Activated T-helper 1 cell treated with anti-CD3 and anti-CD28 coated beads, Interleukin-2, amount 50 U/mL, for 16 hours (primary cell): ENCODE measurements at places on chromosomes 3 and 15.

DNA sequence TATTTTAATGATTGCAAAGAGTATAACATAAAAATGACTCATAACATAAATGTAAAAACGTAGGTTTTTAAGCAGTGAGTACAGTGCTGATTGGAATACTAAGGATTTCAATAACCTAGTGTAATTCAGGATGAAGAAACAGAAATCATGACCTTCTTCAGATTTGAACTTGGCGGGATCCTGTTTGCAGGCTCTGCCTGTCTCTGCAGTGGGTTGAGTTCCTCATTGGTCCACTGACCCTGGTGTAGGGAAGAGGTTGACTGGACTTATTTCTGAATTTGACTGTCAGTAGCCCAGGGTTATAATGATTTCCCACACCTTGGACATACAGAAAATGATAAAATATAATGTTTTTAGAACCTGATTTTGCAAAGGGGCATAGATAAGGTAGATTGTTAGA lies 171.7 kb downstream of the FNDC3B start:
- DNase-seq: no peak

GRCh38 chr3:28295898-28296490 lies 52.5 kb upstream of the ZCWPW2 start:
- DNase-seq: no peak

DNA sequence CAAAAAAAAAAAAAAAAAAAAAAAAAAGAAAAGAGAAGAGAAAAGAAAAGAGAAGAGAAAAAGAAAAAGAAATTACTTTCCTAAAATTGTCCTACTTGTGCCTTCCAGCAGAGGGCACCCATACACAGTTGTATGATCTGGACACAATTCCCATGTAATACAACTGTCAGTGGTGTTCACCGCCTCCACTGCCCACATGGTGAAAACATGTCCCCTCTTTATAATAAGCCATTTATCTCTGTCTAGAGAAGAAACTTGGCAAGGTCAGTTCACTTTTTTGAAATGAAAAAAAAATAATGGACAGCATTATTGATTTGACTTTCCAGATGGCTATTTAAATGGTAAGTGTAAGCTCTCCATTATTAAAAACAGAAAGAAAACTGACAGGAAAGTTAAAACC lies 459.4 kb downstream of the GBE1 start:
- no peak for DNase-seq

DNA sequence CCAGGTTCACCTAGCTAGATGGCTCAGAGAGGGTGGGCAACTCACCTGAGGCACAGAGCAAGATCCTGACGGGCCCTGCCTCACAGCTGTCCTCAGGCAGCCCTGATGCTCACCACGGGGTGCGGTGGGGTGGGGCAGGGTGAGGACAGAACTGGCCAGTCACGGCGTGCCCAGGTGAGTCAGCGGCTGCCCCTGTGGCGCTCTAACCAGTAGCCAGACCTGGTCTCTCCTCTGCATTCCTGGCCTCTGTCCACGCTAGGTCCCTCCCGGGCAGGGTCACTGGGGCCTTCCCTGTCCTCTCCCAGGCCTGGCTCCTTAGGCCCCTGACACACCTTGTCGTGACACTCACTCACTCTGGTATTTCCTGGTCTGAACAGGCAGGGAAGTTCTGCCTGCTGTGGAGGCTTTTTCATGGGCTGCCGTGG lies 901 bp downstream of the ALS2CL start:
- DNase-seq: no peak
